ENCODE measurements at places on chromosomes 5 and 9.

- DNase-seq, result no peak
Measured at GRCh38 chr9:69420611-69421270, 95.7 kb downstream of the ENTREP1 start.

GRCh38 chr9:93968451-93969327 is 13.5 kb upstream of the BARX1 start:
- peak; percentile 59 for DNase-seq

DNA sequence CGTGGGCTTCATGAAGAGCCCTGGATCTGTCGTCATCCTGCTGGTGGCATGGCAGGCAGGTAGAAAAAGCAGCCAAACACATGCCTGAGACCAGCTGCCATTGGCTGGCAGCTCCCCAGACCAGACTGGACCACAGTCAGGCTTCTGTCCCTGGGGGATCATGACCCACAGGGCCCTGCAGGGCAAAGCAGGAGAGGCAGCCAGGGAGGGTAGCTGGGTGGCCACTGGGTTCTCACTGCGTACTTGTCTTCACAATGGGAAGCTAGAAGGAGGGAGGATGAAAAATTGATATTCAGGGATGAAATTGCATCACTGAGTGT is 67.8 kb upstream of the GARNL3 start:
- DNase-seq, result no peak

DNA sequence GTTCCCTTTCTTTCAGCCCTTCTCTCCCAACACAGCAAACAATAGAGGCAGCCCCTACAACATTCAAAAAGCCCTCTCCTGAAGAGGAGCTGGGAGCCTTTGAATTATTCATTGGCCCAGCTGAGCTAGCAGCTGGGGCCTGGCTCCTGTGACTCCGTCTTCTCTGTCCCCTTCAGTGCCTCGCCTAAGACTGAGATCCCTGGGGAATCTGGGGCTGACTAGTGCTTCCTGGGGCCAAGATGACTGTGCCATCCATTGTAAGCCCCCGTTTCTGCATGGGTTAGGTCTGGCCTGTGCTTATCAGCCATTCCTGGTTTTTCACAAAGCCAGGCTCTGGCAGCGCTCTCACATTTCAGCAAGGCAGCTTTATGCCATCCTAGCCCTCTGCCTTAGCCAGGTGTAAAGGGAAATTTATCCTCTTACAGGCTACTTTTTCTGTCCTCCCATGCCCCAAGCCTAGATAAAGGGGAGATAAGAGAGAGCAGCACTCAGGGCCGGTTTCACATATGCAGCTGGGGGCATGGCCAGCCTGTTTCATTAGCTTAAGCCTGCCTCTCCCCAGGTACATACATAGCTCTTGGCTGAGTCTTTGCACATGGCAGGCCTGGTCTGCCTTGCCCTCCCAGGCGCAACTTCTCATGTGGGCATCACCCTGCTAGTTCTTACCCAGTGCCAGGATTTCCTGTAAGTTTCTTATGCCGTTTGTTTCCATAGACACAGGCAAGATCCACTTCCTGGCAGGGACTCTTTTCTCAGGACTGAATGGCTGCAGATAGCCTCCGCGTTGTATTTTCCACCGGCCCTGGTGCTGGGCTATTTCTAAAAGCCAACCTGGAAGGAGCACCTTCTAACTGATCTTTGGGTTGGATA is 15.8 kb downstream of the PTPA start:
- DNase-seq, result no peak

GRCh38 chr9:121902461-121903135 is 190.5 kb downstream of the TTLL11 start:
- peak; percentile 31 for DNase-seq

All from HT1080 (cell line).